ENCODE measurements at places on chromosomes 6 and 20.

DNA sequence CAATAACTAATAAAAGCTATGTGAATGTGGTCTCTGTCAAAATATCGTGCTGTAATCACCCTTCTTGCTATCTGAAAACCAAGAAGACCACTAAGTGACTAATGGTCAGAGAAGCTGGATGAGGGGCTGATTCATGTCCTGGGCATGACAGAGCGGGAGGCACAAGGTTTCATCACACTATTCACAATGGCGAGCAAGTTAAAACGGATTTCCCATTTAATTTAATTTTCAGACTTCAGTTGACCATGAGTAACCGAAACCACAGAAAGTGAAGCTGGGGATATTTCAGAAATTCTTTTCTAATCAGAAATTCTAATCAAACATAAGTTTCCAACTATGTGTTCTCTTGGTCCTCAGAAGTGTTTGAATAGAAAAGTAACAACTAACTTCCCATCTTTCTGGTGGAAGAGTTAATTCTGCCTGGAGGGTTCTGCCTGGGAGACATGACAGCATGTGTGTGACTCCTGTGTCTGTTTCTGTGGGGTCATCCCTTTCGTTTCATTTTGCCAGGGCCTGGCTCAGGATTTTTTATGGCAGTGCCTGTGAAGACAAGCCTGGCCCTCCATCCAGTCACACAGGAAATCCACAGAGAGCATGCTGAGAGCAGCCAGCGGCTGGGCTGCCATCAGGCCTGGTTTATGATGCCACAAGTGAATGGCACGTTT lies 98.9 kb downstream of the FAM120B start:
- DNase-seq = peak; percentile 60

DNA sequence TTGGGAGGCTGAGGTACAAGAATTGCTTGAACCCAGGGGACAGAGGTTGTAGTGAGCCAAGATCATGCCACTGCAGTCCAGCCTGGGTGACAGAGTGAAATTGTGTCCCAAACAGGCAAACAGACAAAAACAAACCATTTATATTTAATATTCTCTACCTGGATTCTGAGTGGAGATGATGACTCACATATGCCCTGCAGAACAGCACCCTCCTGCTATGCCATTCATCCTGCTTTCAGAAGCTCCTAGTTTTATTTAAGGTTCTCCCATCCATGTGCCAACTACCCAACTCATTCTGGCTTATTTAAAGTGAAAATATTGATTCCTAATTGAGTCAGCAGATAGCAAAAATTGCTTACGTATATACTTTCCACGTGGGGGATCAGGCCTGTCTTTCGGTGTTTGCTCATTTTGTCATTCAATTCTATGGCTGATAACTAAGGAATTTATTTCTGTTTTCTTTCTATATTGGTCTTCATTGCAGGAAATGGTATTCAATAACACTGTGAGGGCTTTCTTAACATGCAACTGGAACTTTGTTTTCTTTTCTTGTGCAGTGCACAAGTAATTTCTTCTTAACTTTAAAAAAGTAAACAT lies 459.1 kb upstream of the JAG1 start:
- DNase-seq = no peak

GRCh38 chr20:63006540-63007359 lies at the start of gene BHLHE23:
Gene BHLHE23 (minus strand): TSS chr20:63006964. CDS start chr20:63006774, 190 bp downstream.
- no peak for DNase-seq

GRCh38 chr6:33278810-33279209 lies 1.9 kb downstream of the B3GALT4 start:
- DNase-seq = no peak

DNA sequence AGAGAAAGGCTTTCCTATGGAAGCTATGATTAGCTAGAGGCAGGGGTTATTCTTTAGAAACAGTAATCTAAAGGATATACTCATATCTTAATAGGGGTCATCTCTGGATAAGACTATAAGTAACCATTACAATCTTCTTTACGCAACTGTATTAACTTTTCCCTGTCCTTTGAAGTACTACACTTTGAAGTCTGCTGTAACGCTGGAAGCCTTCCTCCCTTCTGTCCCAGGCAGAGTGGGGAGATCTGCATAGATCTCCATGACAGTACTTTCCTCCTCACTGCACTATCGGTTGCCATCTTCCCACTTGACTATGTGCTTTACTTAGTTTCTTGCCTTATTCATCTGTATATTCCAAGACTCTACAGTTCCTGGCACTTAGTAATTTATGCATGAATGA lies 20.1 kb downstream of the SLC35B3 start:
- no peak for DNase-seq

- DNase-seq = no peak
These were observed 39.8 kb upstream of the SLCO4A1 start for GRCh38 chr20:62602550-62602949.

DNA sequence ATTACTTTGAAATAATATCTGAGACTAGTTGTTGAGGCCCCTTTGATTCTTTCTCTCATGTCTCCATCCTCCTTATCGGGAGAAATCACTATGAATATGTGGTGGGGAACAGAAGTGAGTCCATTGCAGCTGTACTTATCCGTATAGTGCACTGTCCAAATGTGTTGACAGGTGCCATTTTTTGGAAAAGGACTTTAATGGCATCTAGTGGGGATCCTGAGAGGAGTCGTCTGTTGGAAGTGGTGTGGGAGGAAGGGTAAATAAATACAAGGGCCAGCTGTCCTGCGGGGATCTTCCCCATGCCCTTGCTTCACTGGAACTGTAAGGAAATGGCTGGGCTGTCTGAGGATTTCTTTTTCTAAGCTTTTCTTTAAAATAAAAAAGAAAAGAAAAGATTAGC lies 19.4 kb downstream of the TPX2 start:
- DNase-seq = no peak

GRCh38 chr6:158772851-158773371 lies 46.3 kb downstream of the EZR start:
- no peak for DNase-seq

DNA sequence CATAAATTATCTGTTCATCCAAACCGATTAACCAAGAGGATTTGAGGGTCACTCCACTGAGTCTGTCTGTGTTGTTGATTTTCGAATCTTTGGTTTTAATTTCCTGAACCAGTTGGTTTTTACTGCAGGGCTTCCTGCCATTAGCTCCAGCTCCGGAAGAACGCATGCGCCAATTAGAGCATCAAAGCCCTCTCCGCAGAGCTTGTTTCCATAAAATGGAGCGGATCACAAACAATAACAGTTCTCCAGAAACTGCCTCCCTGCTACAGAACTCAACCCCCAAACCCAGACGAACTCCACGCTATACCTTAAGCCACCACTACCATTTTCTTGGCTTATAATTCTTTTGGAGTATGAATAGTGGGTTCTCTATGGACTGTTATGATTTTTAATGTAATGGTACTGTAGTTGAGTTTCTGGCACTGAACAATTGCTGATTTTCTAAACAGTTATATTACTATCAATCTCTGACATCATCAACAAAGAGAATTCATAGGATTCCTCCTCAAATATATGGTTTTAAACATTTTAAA lies 13.8 kb downstream of the TFAP2A start:
- DNase-seq = no peak

DNA sequence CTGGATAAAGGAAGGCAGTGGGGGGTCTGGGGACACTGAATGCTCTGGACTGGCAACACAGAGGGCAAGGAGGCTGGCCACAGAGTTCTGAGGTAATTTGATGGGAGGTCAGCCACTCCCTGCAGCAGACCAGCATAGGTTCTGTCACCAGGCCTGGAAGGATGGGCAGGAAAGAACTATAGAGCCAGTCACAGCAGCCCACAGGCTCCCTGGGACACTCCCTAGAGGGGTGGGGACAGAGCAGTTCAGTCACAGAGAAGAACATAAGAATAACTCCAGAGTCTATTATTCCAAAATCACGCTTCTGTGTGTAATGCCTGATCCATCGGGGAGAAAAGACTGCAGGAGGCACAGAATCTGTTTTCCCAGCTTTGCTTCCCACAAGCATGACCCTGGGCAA lies 19.6 kb downstream of the DYNLRB1 start:
- no peak for DNase-seq

- DNase-seq = no peak
These were observed 269.3 kb downstream of the TBC1D7 start for GRCh38 chr6:13059026-13059425.

DNA sequence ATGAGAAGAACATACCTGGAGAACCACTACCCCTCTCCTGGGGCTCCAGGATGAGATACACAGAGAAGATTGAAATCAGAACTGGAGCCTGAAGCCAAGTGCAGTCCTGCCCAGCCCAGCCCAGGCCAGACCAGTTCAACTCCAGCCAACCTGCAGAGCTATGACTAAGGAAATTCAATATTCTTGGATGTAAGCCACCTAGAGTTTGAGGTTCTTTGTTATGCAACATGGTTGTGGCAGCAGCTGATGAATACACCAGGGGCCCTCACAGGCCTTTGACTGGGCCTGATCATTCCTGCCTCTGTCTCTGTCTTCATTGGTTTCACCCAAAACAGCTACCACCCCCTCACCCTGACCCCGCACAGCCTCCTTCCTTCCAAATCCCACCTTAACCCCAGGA lies 167.8 kb downstream of the LRFN2 start:
- no peak for DNase-seq

DNA sequence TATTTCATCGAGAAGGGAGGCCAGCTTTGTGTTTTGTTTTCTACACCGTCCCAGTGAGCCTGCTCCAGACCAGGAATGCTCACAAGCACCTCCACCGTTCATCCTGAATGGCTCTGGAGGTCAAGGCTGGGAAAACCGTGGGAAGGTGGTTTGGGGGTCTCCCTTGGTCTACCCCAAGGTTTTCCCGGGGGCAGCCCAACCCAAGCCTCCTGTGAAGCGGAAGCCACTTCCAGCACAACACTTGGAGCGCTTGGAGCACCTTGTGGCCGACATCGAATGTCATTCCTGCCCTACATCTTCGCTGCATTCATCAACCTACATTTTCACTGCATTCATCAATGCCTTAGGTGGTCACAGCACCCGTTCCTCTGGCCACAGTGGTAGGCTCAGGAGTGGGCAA lies 255.6 kb upstream of the PMEPA1 start:
- DNase-seq = no peak

DNA sequence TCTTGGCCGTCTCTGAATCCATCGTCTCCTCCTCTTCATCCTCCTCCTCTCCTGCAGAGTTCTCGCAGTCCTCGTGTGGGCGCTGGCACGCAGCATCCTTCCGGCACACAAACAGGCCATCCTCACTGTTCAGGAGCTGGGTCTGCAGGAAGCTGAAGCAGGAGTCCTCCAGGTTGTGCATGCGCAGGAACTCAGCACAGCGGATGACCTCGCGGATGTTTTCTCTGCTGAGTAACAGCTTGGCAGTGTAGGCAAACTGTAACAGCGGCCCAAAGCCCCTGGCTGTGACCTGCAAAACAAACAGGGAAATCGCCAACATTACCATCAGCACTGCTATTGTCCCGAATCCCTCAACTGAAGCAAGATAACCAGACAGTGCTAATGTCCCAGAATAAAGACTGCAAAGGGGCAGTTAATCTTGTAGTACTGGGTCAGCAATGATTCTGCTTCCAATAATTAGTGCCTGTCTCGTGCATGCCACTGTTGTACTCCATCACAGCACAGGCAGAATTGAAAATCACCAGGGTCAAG lies 57.4 kb downstream of the GJA10 start:
- DNase-seq = no peak

DNA sequence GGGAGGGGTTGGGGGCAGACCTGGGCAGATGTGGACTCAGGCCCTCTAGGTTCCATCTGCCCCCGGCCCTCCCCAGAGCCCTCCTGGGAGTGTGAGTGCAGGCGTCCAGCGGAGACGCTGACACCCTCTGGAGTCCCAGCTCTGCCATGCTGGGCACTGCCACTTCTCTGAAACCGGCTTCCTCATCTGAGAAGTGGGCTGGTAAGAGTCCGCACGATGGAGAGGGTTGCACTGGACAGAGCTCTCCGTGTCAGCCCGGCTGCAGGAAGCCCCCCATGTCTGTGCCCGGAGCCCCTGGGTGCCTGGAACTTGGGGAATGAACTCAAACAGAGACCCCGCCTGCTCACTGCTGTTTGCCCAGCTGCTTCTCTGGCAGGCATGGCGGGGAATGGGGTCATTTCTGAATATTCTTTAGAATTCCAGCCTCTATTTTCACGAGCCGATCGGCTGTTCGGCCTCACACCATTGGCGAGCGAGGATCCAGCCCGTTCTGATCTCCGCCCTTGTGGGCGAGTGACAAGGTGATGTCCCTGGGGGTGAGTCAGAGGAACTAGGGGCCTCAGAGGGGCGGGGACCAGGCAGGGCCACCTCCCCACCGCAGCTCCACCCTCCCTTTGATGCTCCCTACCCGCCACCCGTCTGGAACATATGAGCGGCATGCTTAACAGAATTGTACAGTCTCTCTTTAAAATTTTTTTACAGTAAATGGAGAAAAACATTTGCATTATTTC lies 47.8 kb upstream of the GATA5 start:
- no peak for DNase-seq

DNA sequence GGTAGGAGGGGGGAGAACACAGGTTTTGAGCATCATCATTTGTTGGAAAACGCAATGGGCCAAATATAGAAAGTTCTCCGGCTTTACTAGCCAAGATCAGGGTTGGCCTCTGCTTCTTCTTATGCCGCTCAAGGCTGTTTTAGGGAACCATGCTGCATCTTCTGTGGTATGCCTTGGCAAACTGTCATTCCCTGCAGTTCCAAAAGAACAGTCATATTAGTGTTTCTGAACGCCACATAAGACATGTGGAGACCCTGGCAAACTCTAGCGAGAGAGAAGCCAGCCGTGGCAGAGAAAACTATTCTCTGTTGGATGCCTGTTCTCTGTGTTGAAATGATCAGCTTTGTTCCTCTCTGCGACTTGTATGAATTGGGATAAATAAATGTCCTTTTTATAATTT lies 10.8 kb downstream of the ACTR5 start:
- no peak for DNase-seq

- no peak for DNase-seq
These were observed 55.8 kb upstream of the TAGAP start for GRCh38 chr6:159100395-159101182.

GRCh38 chr20:64140061-64140931 lies 24.0 kb upstream of the MYT1 start:
- DNase-seq = no peak

- DNase-seq = peak; percentile 7
These were observed 33.0 kb downstream of the HNF4A start for GRCh38 chr20:44388466-44389023.

DNA sequence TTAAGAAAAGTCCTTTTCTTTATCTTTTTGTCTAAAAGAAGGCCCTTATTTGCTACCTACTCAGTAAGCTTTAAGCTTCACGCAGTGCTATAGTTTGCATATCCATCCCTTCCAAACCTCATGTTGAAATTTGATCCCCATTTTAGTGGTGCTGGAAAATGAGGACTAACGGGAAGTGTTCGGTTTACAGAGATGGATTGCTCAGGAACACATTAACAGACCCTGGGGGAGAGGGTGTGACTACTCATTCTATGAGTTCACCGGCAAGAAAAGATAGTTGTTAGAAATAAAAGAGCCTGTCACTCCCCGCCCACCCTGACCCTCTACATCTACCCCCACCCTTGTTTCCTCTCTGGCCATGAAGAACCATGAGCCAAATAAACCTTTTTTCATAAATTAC lies 546.2 kb downstream of the MEI4 start:
- no peak for DNase-seq

GRCh38 chr20:39851459-39851858 lies 837.6 kb downstream of the MAFB start:
- DNase-seq = no peak
